Suppressor macrophage treated with lipopolysaccharide for 1 hour (primary cell): ENCODE measurements at places on chromosomes 1 and 21.

DNA sequence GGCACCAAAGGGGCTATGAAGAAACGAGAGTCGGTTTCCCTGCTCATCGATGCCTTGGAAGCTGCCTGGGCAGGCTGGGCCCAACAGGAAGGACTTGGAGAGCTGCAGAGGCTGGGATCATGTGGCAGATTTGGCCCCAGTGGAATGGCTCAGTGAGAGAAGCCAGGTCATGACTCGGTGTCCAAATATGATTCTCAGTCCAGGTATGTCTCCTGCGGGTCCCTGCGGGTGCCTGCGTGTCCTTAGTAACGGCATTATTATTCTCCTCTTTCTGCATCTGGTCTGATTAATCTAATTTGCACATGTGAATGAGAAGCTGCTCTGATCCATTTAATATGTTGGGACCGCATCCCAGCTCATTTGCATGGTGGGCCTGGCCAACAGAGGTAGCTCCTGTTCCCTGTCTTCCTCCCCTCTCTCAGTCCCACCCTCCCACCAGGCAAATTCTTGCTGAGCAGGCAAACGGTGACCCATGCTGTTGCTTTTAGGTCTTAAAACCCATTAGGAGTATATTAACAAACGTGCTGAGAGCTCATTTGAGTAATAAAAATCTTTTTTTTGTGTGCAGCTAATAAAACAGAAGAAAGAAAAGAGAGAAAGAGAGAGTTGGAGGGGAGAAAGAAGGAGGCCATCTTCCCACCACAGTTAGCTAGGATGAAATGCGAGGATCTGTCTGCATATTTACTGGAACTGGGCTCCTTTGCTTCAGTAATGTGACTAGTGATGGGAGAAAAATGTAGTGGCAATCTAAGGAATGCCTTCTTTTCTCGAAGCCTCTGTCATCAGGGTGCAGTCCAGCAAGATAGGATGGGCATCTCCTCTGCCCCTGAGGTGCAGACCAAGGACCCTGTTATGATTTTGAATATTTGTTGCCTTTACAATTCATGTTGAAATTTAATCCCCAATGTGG, 133.5 kb downstream of the HMGB4 start:
- DNase-seq, result no peak

GRCh38 chr1:203342192-203342940, 8.6 kb downstream of the FMOD start:
- peak; percentile 70 for DNase-seq

DNA sequence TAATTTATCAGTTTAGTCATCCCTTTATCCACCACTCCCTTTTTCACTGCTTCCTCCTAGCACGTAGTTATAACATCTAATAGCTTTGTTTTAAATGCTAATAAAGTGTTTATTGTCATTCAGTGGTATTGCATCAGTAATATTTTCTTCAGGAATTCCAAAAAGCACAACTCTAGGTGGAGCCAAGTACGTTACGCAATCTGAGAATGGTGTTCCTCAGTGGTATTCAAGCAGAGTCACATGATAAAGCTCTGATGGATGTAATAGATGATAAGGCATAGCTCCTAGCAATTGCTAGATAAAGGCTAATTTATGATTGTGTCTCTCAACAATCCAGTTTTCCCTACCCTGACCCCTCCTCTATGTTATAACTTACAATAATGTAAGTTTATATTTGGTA, 494.6 kb upstream of the ADGRL4 start:
- no peak for DNase-seq

GRCh38 chr1:234114648-234115307, 210.3 kb downstream of the SLC35F3 start:
- DNase-seq, result peak; percentile 85

DNA sequence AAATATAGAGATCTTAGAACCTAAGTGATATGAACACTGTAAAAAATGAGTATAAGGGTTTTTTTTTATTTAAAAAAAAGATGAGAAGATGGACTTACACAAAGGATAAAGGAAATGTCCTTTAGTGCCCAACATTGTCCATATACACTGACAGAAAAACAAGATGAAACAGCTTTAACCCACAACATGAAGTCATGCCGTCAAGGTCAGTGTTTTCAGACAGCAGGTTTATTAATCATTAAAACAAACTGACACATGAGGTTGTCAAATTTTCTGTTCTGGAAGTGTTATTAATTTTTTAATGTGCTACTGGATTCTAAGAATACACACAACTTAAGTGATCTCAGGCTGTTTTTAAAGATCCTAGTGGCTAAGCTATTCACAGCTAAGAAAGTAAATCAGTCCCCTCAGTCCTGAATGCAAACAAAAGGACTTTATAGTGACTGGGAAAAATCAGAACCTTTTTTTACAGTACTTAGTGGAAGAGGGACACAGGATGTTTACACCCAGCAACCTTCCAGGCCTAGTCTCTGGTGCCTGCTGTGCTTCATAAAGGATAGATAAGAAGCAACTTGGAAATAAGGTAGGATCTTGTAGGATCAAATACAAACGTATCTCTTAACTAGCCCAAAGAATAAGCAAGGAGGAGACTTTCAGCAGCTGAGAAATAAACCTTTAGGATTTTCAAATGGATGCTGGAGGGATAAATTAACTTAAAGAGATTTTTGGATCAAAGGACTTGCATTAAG, 21.9 kb upstream of the PKN2 start:
- DNase-seq, result no peak

DNA sequence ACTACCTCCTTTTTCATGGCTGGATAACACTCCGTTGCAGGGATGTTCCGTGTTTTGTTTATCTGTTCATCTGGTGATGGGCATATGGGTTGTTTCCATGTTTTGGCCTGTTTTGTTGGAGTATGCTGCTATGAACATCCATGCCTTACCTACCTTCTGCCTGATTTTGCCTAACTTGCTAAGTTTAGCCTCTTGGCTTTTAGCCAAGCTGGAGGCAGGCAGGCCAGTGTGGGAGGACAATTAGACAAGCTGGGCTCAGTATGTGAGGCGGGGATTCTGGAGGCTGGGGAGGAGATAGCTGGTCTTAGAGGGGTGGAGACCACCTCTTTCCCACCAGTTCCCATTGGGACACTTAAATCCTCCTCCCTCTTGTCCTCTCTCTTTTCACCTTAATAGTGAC, 98.4 kb upstream of the WNT4 start:
- DNase-seq, result no peak

GRCh38 chr1:89719502-89720306, 86.8 kb downstream of the LRRC8C start:
- peak; percentile 79 for DNase-seq

DNA sequence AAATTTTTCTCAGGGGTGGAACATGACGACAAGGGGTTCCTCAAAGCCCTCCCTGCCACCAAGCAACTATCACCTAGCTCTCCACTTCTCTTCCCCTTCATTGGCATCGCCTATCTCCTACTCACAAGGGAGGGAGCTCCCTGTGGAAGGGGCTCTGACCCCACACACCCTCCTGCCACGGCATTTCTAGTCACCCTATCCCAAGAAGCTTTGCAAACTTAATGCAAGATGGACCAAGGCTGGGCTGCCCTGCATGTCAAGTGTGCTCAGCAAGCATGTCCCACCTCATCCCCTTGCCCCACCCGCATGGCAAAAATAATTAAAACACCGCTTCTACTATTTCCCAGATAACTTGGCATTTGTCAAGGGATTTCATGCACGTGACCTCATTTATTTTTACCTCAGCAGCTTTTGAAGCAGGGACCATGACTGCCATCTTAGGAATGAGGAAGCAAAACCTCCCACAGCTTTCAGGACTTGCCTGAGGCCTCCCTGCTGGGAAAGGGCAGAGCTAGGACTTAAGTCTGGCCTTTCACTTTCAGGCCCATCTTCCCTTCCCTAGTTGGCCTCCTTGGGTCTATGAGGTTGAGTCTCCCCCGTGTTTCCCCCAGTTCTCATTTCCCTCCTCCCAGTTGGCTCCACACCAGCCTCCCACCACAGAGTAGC, 161.3 kb downstream of the TSEN15 start:
- DNase-seq, result peak; percentile 88
